Stimulated activated CD4-positive, alpha-beta T cell treated with anti-CD3 and anti-CD28 coated beads, Interleukin-1b, Interleukin-23, amount 100 ng/mL, for 1 hour (primary cell): ENCODE measurements at places on chromosomes 4 and X.

DNA sequence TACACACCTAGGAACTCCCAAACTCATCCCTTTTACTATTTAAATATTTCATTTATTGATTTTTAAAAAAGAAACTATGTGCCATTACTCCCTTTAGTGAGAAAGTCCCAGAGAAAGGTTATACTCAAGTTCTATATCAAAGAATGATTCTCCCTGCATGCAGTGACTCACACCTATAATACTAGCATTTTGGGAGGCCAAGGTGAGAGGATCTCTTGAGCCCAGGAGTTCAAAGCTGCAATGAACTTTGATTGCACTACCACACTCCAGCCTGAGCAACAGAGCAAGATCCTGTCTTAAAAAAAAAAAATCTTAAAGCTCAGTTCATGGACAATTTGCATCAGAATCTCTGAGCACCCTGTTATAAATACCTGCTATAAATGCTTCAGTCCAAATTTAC is 9.2 kb upstream of the RBPJ start:
- DNase-seq = no peak

- DNase-seq = no peak
Measured at GRCh38 chrX:10926404-10926803, 184.7 kb upstream of the HCCS start.

DNA sequence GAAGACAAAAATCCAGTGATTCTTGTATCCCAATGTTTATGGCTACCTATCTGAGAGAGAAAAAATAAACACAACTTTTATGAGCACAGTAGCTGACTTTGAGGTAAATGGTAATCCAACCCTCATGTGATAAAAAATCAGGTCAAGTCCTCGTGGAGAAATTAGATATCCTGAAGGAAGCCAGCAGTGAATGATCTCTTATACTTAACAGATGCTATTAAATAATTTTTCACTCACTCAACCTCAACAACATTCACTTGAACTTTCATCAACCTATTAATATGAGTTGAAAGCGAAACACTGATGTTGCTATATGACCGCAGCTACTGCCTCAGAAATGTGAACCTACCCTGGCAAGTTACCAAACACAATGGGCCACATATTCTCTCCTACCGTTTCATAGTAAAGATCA is 105.4 kb downstream of the GPC3 start:
- no peak for DNase-seq

DNA sequence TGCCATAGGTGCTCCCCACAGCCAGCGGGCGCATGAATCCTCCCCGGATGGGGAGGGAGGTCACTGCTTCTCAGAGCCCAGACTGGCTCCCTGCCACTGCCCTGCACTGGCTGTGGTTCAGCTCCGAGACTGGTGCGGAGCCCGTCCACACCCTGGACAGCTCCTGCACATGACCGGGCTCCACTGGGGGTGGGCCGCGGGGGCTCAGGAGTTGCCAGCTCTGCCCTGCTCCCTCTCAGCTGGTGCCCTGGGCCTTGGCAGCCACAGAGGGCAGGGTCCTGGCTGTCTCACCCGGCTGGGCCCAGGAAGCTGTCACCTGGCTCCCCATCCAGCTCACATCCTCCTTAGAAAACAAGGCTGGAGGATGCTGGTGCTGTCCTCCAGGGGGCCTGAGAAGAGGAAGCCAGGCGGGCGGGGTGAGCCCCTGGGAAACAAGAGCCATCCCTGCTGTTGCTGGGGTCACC is 64.9 kb upstream of the ADRA2C start:
- no peak for DNase-seq

DNA sequence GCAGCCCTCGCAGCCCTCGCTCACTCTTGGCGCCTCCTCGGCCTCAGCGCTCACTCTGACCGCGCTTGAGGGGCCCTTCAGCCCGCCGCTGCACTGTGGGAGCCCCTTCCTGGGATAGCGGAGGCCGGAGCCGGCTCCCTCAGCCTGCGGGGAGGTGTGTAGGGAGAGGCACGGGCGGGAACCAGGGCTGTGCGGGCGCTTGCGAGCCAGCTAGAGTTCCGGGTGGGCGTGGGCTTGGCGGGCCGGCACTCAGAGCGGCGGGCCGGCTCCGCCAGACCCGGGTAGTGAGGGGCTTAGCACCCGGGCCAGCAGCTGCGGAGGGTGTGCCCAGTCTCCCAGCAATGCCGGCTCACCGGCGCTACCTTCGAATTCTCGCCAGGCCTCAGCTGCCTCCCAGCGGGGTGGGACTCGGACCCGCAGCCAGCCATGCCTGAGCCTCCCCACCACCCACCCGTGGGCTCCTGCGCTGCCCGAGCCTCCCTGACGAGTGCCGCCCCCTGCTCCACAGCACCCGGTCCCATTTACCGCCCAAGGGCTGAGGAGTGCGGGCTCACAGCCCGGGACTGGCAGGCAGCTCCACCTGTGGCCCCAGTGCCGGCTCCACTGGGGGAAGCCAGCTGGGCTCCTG is 1.4 kb upstream of the AADAT start:
- DNase-seq = no peak
